Lung (tissue), 17 donors: ENCODE measurements at places on chromosomes 11 and 22. TPM values are rescaled to one million over a fixed set of nuclear protein-coding genes. Genes with fewer than 3 reads are reported as not detected.

The CD59 gene
- total RNA-seq, result 457 TPM

GRCh38 chr11:88086297-88086696 lies 88.9 kb downstream of the RAB38 start:
- no peak for DNase-seq

- no peak for DNase-seq
Observed at GRCh38 chr11:8087185-8087584, 6.2 kb downstream of the TUB start.

The CHRM4 gene
- total RNA-seq, result 0.28 TPM

- no peak for DNase-seq
Observed at GRCh38 chr11:68930991-68931855, 27.5 kb downstream of the IGHMBP2 start.

GRCh38 chr22:39522567-39523300 lies 2.4 kb downstream of the ATF4 start:
- DNase-seq, result peak; percentile 17

- peak; percentile 47 for DNase-seq
Observed at GRCh38 chr22:30305906-30306626, 16.8 kb upstream of the CASTOR1 start.

- no peak for DNase-seq
Observed at GRCh38 chr22:20290578-20291248, 22.6 kb upstream of the RTN4R start.

GRCh38 chr11:47828284-47828683 lies 19.9 kb downstream of the NUP160 start:
- no peak for DNase-seq

- DNase-seq, result no peak
Observed at GRCh38 chr22:35116817-35117216, 50.9 kb downstream of the ISX start.

The RIN1 gene
- 15.1 TPM for total RNA-seq

The OR52I1 gene
- not detected for total RNA-seq

The FUT4 gene
- total RNA-seq, result 9.7 TPM

The TTC36 gene
- total RNA-seq, result 1.6 TPM

The SLC22A25 gene
- not detected for total RNA-seq

The TRIM51 gene
- not detected for total RNA-seq

DNA sequence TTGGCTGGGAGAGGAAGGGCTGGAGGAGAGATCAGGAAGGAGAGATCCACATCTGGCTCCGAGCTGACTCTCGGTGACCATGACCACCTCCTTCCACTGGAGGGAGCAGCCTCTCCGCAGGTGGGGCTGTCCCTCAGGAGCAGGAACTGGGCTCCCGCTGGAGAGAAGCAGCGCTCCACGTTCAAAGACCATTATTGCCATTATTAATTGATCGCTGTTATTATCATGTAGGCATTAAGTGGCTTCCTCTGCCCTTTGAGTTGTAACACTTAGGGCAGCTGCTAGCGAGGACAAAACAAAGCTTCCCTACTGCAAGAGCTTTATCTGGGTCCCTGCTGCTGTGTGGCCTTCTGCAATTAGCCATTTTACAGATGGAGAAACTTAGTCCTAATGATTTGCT lies 251.9 kb downstream of the ST3GAL4 start:
- DNase-seq, result peak; percentile 45

The TLCD5 gene
- 3.7 TPM for total RNA-seq

- DNase-seq, result no peak
Observed at GRCh38 chr11:115363921-115364320, 140.3 kb downstream of the CADM1 start.
